ENCODE measurements at places on chromosomes 2 and 18. TPM values are rescaled to one million over a fixed set of nuclear protein-coding genes. Genes with fewer than 3 reads are reported as not detected.

DNA sequence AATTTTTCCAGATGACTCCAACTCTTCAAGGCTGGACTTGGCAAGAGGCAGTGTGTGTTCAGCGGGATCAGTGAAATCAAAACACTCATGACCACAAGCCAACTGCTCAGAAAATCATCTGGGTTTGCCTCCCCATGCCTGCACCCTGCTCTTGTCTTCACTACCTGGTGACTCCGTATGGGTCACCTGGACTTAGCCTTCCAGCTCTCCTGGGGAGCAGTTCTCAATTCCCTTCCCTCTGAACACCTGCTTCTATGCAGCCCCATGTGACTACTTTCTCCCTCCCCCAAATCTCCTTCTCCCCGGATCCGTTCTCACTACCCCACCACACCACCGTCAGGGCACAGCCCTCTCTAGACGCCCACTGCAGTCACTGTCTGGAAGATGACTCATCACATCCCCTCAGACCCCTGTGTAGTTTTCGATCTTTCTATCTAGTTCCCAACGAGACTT lies 130.2 kb upstream of the ID2 start:
- no peak for DNase-seq

KYNU gene
- 6.1 TPM for polyA plus RNA-seq

DNA sequence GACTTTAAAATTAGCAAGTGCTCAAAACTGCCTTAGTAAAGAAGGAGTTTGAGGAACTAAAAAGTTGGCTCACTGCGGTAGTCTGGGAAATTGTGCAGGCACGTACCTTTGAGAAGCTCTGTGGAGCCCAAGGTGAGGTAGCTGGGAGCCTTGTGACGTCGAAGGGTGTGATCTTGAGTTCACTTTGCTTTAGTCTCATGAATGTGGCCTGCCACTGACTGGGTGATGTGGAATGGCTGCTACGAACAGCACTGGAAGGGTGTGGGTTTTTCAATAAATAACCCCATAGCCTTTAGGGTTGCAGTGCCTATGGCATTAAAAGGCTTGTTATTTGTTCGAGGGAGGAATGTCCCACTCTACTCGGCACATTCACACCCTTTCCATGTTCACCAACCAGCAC lies 312.3 kb downstream of the PRKCE start:
- no peak for DNase-seq

DNA sequence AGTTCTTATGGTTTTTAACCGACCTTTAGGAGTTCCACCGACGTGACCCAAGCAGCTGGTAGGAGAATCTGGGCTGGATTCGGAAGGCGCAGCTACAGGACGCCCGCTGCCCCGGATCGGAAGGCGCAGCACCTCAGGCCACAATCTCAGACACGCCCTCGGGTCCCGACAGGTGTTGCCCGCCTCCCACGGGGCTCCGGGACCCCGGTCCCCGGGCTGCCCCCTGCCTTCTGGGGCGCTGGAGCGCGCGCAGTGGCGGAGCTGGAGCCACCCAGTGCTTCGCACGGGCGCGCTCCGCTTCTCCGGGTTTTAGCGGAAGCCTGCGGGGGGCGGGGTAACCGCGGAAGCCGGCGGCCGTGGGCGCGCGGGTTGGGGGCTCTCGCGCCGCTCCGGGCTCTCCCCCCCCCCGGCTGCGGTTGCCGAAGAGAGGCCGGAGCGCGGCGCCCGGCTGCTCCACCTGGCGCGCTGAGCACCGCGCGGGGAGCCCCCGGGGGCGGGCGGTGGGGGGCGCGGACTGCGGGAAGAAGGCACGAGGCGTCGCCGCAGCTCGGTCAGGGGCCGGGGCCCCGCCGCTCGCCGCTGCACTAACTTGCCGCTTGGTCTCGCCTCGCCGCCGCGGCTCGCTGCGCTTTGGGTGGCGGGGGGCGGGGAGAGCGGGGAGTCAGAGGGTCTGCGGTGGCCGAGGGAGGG lies 718.8 kb downstream of the DPP10 start:
- DNase-seq = peak; percentile 40

DNA sequence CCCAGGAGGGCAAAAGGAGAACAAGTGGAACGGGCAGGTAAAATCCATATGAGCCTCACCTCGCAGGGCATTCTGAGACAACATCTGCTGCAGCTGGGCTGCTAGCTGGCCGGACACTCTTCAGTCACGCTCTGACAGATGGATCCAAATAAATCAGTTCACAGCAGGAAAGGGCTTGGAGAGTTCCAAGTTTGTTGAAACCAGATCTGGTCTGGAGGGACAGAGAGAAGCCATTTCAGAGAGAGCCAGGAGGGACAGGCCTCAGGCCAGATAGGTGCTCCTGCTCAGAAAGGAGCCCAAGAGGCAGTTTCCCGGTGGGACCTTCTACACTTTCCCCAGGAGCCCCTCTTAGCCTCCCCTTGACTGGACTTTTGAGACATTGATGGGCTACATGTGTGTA lies 28.2 kb upstream of the TNP1 start:
- DNase-seq = no peak

CCDC121 gene
- polyA plus RNA-seq = 11.2 TPM

- no peak for DNase-seq
These were observed 277.8 kb upstream of the SLC14A2 start for GRCh38 chr18:45337477-45337876.

G6PC2 gene
- polyA plus RNA-seq = 0.16 TPM

NDUFS1 gene
- polyA plus RNA-seq = 77.1 TPM

IL1B gene
- polyA plus RNA-seq = 0.96 TPM

DNA sequence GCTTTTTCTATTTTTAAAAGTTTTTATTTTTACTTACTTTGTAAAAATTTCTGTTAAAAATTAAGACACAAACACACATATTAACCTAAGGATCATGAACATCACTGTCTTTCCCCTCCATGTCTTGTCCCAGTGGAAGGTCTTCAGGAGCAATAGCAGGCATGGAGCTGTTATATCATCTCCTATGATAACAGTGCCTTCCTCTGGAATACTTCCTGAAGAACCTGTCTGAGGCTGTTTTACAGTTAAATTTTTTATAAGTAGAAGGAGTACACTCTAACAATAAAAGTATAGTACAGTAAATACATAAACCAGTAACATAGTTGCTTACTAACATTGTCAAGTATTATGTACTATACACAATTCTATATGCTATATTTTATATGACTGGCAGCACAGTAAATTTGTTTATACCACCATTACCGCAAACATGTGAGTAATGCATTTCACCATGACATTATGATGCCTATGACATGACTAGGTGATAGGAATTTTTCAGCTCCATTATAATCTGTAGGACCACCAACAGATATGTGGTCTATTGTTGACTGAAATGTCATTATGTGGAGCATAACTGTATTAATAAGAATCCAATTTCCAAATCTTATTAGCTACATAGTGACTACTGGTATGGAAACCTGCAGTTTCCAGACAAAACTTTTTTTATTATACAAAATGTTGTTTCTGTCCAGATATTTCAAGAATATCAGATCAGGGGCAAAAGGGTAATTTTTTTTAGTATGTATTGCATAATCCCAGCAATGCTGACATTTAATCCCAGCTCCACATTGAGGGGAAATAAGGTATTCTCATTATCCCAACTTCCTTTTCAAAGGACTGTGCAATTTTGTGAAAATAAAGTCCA lies 337.2 kb upstream of the SLC39A10 start:
- DNase-seq = no peak

DNA sequence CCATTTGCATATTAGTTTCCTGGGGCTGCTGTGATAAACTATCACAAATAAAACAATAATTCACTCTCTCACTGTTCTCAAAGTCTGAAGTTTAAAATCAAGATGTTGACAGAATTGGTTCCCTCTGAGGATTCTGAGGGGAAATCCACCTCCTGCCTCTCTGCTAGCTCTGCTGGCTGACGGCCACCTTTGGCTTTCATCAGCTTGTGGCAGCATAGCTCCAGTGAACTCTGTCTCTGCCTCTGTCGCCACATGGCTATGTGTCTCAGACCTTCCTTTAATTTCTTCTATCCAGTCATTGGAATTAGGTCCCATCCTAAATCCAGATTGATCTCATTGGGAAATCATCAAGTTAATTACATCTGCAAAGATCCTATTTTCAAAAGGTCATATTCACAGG lies 38.9 kb upstream of the TRIM43 start:
- no peak for DNase-seq

NCKAP5 gene
- 8.4 TPM for polyA plus RNA-seq

- no peak for DNase-seq
These were observed 49.8 kb downstream of the PLB1 start for GRCh38 chr2:28545590-28546200.

GRCh38 chr2:177574356-177574755 lies 181.8 kb downstream of the AGPS start:
- no peak for DNase-seq

GRCh38 chr2:66753660-66754059 lies 318.7 kb downstream of the MEIS1 start:
- DNase-seq = no peak

GRCh38 chr18:63253428-63254372 lies 65.9 kb downstream of the BCL2 start:
- no peak for DNase-seq

DNA sequence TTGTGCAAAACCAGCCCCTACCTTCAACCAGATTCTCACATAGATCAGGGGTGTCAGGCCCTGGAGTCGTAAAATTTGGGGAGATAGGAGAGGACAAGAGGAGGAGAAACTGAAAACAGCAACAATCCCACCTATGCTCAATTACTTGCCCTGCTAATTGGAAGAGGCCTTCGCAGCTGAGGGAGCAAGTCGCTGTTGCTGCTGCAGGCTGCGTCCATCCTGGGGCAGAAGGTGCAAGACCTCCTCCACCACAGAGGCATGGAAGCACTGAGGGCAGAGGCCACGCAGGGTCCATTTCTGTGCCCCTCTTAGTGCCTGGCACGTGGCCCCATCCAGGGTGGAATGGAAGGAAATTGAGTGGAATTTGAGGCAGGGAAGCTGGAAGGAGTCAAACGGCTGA lies 36.5 kb downstream of the CNGA3 start:
- DNase-seq = no peak

- no peak for DNase-seq
These were observed 1.3 kb downstream of the DUSP28 start for GRCh38 chr2:240561325-240561971.

- DNase-seq = peak; percentile 67
These were observed 94.3 kb downstream of the CDCA7 start for GRCh38 chr2:173448938-173449471.

All from right renal pelvis (tissue), 4 donors.